Fibroblast of mammary gland (primary cell): ENCODE measurements at places on chromosomes 1 and 21.

DNA sequence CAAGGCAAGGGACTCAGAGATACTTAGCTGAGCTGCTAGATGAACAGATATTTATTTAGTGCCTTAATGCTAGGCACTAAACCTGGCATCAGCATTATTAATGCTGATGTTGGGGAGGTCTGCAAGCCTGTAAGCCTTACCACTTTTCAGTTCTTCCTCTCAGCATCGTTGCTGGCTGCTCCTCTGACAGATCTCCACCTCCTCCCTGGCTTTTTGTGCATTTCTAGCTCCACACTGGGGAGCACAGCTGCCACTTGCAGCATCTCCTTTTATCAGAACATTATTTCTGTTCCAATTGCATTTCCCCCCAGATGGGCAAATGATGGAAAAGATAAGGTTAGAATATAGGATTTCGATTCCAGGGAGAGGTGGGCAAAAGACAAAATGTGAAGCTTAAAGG is 34.8 kb downstream of the CACNA1E start:
- no peak for DNase-seq

- no peak for DNase-seq
Measured at GRCh38 chr1:17440074-17440826, 773 bp upstream of the RCC2 start.

- DNase-seq, result peak; percentile 18
Measured at GRCh38 chr1:191851799-191852595, 306.3 kb upstream of the RGS18 start.

DNA sequence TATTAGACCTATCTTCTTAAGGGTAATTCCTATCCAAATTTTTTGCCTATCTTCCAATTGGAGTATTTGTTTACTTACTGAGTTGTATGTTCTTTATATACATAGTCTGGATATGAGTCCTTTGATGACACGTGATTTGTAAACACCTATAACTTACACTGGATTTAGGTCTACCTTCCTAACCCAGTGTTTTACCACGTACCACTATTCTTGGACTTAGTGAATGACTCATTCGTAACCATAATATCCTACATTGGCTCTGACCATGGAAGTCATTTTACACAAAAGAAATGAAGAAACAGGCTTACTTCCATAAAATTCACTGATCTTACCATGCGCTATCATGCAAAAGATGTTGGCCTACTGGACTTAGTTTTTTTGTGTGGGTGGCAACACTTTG is 23.9 kb upstream of the ZZZ3 start:
- peak; percentile 32 for DNase-seq

DNA sequence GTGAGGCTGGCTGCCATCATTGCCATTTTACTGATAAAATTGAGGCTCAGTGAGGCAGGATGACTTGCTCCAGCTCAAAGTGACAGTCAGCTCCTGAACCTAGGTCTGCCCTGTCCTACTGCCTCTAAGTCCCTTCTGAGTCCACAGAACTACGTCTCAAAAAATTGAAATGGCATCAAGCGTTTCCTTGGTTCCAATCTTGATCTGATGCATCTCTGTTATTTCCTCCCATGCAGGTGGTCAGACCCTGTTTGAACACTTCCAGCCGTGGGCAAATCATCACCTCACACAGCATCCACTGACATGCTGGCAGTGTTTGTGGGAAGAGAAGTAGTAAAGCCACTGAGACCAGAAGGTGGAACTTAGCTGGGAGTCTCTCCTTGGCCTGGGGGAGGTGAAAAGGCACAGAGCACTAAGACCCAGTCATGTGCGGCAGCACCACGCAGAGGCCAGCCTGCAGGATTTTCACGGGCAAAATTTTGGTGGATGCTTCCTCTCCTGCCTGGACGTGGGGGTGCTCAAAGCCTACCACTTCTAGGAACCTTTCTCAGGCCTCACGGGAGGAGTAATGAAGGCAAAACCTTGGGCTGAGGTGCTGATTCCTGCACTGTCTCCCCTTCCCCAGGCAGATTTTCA is 7.8 kb upstream of the CPLANE2 start:
- DNase-seq, result no peak
